ENCODE measurements at places on chromosomes 11 and 22.

- no peak for DNase-seq
Measured at GRCh38 chr11:43404406-43404805, 45.7 kb downstream of the TTC17 start.

DNA sequence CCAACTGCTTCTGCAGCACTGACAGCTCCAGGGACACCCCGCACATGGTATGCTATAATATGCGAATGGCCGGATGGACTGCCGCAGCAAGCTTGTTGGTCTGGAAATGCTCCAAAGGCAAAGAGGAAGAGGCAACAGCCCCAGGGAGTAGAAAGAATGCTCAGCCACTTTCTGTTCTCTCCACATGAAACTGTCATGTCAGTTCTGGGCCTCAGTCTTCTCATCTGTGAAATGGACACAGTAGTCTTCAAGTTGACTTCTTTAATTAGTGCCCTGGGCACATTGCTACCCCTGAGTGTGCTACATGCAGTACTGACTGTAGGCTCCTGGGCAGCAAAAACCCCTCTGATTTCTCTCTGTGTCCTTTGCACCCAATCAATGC is 19.9 kb downstream of the IL10RA start:
- no peak for DNase-seq

GRCh38 chr11:68010090-68011041 is at the start of gene ALDH3B1:
Gene ALDH3B1 (plus strand): TSS chr11:68010327. CDS start chr11:68015298, 4,971 bp downstream.
- peak; percentile 89 for DNase-seq

GRCh38 chr11:17449158-17449557 is 27.5 kb downstream of the ABCC8 start:
- no peak for DNase-seq

DNA sequence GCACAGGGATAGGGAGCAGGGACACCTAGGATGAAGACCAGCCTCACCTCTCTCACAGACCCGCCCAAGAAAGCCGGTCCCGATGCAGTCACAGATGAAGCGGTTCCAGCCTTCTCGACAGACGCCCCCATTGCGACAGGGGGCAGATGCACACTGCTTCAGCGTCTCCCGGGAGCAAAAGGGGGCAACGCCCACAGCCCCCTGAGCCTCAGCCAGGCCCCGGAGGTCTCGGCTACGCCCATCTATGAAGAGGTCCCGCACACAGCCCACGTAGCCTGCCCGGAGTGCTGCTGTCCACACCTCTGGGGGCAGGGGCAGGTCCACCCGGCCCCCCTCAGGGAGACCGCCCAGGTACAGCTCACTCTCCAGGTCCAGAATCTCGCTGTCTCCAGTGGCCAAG is 62.3 kb downstream of the NRXN2 start:
- no peak for DNase-seq

- DNase-seq = no peak
Measured at GRCh38 chr11:4890279-4890678, 8.6 kb downstream of the OR51T1 start.

DNA sequence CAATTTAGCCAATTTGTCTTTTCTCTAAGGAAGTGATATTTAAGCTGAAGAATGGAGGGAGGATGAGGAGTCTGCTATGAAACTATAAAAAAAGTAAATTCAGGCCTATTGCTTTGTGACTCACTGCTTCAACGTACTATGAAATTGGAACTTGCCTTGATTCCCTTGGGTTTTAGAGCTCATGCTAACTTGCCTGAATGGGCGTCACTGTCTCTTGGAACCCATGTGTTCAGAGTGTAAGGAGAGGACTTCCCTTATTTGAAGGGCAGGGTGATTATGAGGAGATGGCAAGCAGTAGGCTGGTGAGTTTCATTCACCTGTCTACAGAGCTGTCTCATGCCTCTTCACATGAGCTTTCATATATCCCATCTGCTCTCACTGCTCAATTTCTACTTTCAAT is 28.7 kb upstream of the WT1 start:
- no peak for DNase-seq

GRCh38 chr11:78691215-78691614 is 116.6 kb upstream of the NARS2 start:
- DNase-seq = no peak

DNA sequence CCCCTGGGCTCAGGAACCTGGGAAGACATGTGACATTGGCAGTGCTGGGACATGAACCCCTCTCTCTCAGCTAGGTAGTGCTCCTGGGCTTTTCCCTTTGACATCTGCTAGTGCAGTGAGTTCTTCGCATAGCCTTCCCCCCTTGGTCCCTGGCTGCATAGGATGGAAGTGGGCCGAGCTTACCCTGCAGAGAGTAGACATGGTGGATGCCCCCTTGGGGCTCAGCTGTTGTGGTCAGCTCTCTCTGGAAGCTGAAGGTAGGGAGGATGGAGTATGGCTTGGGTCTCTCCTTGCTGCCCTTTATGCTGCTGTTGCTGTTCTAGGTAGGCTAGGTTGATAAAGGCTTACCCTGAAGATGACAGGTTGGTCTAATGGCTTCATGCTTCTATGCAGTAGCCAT is 92.1 kb downstream of the ZBTB16 start:
- no peak for DNase-seq

DNA sequence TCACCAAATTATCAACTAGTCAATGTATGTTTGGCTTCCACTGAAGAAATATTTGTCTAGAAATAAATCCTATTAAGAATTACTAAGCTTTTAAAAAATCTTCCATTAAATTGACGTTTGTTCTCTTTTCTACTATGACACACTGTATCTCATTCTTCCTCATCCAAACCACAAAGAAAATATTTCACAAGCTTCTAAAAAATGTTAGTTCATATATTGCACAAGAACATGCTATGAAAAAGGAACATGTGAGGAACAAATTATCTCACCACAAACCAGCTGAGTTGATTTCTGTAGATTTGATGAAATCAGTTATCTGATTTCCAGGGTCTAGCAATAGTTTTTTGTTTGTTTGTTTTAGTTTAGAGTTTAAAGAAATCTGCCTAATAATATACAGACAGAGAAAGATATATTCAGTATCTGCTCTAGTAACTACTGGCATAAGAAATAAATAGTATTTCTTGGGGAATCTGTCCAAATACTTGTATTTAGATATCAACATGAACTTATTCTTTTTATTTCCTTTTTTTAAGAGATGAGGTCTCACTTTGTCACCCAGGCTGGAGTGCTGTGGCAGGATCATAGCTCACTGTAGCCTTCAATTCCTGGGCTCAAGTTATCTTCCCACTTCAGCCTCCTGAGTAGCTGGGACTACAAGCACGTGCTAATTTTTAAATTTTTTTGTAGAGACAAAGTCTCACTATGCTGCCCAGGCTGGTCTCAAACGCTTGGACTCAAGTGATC is 161.7 kb downstream of the ATG16L2 start:
- DNase-seq = peak; percentile 34

DNA sequence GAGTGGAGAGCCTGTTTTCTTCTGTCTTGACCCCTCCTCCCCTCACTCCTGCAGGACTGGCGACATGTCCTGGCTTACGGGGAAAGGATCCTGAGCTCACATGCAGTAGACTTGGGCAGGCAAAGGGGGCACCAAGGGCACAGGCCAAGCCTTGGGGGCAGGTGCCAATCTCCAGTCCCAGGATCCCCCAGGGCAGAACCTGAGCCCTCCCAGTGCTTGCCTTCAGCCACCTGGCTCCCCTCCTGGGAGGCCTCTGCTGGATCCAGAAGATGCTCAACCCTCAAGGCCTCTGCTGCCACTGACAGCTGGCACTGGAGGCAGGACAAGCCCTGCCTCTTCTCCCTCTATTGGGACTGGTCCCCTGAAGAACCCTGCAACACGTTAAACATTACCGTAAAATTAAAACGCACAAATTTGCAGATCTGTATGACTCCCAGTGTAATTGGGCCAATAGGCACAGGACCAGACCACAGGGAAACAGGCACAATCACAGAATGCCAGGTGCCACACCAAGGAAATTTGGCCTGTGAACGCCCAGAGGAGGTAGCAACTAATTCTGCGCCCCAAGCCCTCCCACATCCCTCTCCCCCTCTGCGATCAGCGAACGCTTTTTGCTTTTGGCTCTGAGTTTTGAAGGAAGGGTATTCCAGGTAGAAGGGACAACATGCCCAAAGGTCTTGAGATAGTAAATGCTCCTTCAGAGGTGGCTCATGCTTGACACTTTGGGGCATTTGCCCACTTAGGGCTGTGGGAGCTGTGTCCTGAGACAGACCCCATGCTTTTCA is 967 bp upstream of the LZTR1 start:
- no peak for DNase-seq

DNA sequence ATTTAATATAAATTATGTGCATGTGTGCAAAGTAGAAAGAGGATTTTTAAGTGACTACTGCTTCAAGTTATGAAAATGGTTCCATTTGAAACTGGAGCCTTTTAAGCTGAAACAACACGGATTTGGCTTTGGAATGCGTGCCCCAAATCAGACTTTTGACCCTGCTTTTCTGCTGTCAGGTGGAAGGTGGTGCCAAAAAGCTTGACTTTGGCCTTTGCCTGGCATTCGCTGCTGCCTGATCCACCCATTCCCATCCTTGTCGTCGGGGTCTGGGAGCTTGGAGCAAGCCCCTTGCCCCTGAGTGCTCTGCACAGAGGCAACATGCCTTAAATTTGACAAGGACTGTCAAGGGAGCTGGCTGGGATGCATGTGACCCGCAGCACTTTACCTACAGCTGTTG is 335.3 kb upstream of the SYN3 start:
- no peak for DNase-seq

DNA sequence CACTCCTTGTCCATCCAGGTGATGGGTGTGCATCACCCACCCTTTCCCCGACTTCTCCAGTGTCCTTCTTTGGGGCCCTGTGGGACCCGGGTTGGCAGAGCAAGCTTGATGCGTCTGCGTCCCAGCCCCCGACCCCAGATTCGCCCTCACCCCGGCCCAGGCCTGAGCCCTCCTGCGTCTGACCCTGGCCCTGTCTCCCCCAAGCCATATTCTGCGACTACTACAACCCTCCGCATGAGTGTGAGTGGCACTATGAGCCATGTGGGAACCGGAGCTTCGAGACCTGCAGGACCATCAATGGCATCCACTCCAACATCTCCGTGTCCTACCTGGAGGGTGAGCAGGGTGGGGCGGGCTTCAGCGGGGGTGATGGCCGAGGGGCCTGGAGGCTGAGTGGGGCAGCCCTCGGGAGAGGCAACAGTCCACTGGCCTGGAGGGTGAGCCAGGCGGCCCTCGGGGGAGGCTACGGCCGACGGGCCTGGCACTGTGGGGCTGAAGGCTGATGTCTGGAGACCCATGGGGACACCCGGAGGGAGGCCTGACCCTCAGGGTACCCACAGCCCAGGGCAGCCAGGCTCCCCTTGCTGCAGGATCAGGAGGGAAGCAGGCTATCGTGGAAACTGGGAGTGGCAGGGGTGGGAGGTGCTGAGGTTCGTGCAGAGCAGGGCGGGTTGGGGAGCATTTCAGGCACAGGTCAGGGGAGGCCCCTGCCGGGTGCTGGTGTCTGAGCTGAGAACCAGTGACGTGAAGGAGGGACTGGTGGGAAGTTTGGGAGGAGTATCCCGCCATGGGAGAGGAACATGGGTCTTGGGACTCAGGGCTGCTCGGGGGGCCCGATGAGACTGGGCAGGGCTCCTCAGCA is 15.3 kb downstream of the MUC2 start:
- DNase-seq = no peak

GRCh38 chr11:2090172-2091111 is 48.7 kb downstream of the IGF2 start:
- no peak for DNase-seq

DNA sequence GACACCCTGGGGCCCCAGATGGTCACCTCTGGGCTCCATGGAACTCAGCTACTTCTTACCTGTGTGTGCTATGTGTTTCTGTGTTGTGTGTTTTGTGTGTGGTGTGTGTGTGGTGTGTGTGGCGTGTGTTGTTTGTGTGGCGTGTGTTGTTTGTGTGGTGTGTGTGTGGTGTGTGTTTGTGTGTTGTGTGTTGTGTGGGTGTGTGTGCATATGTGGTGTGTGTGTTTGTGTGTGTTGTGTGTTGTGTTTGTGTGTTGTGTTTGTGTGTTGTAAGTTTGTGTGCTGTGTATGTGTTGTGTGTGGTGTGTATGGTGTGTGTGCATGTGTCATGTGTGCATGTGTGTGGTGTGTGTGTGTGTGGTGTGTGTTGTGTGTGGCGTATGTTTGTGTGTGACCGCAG is 3.8 kb upstream of the WNT7B start:
- DNase-seq = no peak

GRCh38 chr11:57135020-57135751 is 46.6 kb upstream of the LRRC55 start:
- no peak for DNase-seq

DNA sequence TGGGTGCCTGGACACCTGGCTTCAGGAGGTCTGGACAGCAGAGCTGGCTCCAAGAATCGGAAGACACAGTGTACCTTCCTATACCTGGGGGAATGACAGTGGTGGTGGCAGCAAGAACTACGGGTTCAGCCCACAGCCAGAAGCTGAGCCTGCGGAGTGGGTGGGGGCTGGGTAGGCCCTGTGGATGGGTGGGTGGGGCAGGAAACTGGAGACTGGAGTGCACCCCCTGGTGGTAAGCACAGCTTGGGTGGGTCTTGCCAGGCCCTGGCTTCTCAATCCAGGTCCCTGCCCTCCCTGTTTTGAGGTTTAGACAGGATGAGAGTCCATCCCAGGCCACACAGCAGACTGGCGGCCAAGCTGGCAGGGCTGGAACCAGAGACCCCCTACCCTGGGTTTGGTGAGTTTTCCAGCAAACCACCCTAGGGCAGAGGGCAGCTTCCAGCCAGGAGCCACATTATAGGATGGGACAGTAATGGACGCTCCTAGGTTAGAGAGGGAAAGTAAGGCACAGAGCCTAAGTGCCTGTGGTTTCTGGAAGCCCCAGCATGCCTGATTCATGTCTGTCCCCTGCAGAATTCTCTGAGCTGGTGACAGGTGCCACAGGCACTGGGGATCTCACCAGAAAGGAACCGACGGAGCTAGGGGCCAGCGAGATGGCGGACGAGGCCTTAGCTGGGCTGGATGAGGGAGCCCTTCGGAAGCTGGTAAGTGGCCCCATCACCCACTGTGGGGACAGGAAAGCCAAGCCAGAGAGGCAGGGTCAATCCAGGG is 1.7 kb downstream of the SMTN start:
- DNase-seq = peak; percentile 31

GRCh38 chr11:14672635-14673034 is 29.0 kb downstream of the PDE3B start:
- no peak for DNase-seq

- no peak for DNase-seq
Measured at GRCh38 chr11:78395597-78395996, 22.0 kb downstream of the GAB2 start.

- no peak for DNase-seq
Measured at GRCh38 chr11:112392904-112393303, 132.2 kb upstream of the PLET1 start.

DNA sequence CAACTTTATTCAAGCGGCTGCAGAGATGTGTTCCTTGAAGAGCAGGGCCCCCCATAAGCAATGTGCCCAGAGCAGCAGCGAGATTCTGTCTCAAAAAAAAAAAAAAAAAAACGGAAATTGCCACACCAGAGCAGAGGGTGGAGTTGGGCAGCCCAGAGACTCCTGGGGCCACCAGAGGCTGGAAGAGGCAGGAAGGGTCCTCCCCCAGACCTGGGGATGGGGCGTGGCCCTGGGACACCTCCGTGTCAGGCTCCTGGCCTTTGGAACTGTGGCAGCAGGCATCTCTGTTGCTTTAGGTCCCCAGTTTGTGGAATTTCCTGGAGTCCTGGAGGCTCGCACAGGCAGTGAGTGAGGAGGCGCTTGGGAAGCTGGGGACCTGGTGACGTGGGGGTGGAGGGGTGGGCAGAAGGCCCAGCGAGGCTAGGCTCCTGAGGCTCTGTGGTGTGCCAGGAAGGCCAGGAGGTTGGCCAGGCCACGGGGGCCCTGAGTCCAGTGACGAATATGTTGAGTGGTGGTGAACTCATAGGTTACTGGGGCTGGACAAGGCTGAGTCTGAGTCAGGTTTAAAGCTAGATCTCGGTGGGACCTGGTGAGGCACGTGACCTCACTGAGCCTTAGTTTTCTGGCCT is 735.6 kb downstream of the BRD1 start:
- DNase-seq = no peak

- DNase-seq = peak; percentile 87
Measured at GRCh38 chr22:35313311-35314121, 13.8 kb downstream of the TOM1 start.
